Stimulated activated CD8-positive, alpha-beta memory T cell treated with anti-CD3 and anti-CD28 coated beads, Interleukin-15, amount 100 ng/mL, for 24 hours (primary cell): ENCODE measurements at places on chromosomes 2 and 18.

DNA sequence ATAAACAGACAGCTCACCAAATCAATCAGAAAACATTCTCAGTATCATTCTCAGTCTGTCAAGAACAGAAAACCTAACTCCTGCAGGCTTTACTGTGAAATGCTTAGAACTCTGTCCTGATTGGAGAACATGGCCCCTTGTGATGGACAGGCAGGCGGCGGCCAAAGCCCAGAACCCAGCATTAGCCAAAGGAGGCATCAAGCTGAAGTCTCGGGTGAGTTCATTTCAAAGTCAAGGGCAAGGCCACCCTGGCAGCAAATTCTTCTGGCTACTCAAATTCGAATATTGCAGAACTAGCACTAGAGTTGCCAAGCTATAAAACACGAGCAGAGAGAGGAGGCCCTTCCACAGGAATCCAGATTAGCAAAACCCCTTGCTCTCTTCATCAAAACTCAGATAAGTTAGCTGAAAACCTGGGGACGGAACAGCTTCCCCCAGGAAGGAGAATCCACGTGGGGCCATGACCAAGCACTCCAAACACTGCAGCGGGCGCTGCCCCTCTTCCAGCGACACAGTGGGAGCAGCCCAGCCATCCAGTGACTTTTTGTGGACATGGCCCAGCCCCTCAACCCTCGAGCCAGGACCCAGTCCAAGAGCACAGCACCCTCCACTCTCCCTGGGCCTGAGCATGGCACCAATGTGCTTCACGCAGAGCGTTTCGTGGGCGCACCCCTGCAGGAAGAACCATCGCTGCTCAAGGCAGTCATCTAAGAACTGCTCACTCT lies 98.6 kb downstream of the HDAC4 start:
- no peak for DNase-seq

GRCh38 chr2:106085181-106085940 lies 108.7 kb downstream of the UXS1 start:
- no peak for DNase-seq

GRCh38 chr2:51256736-51257135 lies 224.8 kb upstream of the NRXN1 start:
- no peak for DNase-seq

DNA sequence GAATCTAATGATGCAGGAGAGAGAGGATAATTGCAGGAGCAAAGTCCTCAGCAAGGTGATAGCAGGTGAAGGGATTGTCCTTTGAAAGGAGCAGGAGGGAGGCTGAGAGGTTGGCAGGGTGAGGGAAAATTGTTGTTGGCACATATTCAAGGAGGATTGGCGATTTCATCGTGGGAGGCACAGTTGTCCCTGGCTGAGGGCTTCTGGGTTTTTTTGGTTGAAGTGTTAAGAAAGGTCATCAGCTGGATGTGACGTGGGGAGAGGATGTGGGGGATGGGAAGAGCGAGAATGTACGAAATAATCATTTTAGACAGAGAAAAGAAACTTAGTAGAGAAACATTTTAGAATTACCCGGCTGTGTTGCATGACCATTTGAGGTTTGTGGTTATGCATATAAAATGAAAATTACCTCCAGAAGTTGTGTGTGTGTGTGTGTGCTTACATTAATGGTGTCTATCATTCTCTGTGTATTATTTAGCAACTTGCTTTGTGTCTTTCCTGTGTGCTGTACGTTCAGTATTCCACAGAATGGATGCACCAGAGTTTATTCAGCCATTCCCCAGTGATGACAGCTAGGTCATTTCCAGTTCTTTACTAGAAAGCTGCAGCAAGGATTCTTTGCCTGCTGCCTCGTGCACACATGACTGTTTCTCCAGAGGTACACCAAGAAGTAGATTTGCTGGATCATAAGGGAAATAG lies 67.6 kb downstream of the SDC1 start:
- DNase-seq = no peak

DNA sequence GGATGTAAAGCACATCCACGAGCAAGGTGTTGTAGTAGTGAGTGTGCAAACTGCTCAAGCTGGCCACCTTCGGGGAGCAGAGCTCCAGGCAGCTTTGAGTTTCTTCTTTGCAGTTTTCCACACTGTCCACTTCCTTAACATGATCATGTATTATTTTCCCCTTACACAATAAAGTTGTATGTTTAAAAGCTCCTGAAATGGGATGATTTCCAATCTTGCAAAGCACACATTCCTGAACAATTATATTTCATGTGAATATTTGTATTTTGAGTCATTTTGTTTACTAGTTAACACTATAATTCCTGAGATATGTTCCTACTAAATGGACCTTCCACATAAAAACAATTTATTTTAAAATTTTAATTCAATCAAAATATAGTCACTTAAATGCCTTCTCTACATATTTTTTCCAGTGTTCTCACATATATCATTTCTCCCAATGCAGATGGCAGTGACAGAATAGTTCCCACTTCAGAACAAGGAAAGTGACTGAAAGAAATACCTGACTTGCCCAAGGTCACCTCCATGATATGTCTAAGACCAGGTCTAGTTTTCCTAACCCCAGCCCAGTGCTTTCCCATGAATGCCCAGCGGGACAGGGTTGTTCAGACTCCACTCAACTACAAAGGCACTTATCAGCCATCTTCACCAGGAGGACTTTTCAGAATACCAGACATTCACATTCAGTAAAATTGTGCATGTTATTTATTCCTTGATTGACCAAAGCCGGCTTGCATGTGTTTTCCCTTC lies 5.5 kb downstream of the CYB5A start:
- DNase-seq = no peak

DNA sequence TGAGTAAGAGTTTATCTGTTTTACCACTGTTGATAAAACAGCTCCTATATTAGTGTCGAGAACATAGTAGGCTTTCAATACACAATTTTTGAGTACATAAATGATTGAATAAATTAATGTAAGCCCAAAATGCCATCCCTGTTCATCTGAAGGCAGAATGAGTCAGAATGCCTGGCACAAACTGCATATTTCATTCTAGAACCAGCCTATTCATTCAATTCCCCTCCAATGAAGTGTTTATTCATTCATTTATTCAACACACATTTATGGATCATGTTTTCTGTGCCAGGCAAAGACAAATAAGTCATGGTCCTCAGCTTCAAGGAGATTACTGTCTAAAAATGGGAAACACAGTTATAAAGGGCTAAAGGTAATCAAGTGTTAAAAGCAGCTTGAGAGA lies 22.8 kb upstream of the LCLAT1 start:
- no peak for DNase-seq

DNA sequence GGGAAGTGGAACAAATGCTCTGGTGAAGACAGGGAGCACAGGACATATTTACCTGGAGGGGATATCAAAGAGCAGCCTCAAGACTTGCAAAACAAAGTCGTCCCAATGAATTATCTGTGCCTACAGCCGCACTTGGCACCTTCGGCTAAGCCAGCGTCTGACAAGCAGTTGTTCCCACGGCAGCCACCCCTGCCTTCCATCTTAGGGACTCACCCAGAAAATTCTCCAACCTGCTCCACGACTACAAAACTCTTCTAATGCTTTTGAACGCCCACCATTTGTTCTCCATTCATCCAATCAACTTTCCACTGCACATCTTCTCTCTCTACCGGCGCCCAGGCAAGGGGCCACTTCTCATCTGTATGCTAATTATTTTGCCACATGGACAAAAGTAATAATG lies 7.0 kb downstream of the MYT1L start:
- no peak for DNase-seq

DNA sequence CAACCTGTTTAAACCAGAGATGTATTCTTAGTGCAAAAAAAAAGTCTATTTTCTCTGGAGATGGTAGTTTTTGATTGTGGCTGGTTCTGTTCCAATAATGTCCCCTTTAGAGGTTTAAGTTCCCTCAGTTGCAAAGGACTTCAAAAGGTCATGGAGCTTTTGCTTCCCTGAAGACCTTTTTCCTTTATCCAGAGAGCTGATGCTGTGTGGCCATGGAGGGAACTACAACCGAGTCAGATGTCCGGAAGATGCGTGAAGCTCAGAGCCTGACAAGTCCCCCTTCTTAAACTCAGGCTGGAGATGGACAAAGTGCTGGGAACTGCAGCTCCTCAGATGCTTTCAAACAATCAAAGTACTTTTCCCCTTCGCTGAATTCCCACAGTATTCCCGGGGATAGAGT lies 176.1 kb downstream of the TMEM18 start:
- DNase-seq = no peak

DNA sequence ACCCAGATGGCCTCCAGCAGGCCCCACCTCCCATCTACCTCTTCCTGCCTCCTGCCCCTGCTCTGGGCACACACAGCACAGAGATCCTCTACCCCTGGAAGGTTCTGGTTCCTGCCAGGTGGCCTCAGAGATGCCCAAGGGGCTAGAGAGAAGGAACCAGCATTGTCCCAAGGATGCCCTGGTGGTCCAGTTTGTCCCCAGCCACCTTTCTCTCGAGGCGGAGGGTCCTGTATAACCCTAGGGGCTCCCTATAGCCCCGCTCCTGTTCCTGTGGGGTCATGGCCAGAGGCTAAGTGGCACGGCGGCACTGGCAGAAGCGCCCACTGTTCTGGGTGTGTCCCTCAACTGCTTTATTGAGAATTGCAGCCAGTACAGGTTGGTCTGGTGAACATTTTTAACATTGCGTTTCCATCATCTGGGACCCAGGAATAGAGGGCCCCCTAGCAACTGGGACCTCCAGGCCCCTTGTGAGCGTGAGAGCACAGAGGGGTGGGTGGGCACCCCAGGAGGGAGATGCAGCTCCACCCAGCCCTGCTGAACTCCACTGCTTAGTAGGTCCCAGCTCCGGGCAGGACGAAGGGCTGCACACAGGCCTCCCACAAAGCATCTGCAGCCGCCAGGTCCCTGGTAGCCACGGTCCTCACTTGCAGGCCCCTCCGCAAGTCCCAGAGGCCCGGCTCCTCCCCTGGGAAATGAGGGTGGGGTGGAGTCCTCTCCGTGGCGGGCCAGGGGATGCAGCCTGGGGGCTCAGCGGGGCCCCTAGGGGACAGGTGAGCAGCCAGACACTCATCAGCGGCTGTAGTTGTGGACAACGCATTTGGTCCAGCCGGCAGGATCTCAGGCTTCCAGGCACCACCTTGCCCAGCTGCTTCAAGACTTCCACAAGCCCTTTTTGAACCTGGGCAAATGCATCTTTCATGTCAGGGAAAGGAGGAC lies 33.1 kb downstream of the GPC1 start:
- no peak for DNase-seq

DNA sequence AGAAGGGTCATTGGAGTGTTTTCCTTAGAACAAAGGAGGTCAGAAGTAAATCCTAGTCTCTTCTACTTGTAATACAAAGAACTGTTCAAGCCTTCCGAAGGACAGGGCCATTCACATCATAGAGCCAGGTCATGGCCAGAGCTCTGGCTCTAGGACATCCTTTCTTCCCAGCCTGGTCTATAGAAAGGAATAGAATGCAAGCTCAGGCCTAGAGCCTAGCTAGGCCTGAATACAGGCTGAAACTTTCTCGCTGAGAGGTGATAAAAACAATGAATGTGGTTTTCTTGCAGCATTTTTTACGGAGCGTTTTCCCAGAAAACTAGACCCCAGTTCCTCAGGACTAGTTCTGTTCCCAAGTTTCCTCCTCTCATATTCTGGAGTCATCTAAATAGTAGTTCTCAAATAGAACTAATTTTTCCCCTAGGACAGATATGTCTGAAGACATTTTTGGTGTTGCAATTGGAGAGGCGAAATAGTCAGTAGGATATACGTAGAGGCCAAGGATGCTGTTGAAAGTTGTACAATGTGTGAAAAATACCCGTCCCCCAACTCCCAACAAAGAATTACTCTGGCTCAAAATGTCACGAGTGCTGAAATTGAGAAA lies 6.8 kb downstream of the UGT1A6 start:
- no peak for DNase-seq

DNA sequence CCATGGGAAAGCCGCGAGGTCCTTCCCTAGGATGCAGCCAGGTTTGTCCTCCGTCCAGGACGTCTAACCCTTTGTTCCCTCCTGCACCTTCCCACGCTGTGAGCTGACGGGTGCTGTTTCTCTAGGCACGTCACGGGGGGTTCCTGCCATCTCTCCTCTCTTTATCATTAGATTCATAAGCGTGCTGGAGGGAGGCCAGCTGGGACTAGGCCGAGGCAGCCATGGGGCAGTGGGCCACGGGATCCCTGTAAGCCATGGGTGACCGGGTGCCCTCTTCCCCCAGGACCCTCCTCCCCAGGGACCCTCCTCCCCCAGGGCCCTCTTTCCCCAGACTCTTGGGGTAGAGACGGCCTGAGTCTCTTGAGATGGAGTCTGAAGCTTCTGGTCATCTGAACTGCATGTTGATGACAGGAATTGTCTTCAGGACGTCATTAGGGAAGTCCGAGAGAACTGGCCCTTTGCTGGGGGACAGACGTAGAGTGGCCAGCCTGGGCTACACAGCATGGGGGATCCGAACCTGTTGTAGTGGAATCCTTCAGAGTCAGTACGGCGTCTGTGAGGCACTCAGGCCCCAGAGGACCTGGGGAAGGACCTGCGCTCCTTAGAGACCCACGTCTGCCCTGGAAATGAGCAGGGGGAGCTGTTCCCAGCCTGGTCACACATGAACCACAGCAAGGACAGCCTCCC lies 108.1 kb downstream of the TPO start:
- no peak for DNase-seq
